NCI-H82 (cell line): ENCODE measurements at places on chromosomes 6 and 20.

GRCh38 chr6:40898073-40898472 lies 140.9 kb downstream of the UNC5CL start:
- no peak for DNase-seq

DNA sequence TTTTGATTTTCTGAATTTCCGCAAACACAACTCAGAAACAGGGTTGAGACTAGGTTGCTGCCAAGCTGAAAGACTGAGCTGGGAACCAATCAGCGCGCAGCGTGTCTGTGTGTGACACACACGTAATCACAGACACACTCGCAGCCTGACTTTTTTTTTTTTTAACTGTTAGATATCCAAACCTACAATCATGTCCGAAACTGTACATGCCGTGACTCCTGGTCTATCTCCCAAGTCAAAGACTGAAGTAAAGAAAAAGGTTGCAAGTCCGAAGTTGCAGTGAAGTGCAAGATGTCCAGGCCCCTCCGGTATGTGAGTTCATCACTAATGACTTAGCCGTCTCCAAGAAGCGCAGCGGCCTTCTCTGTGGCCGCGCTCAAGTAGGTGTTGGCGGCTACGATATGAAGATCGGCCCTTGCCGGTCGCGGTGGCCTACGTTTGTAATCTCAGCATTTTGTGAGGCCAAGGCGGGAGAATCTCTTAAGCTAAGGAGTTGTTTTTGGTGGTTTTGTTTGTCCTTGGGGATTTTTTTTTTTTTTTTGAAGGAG lies 108.2 kb downstream of the HFE start:
- DNase-seq, result peak; percentile 95

- no peak for DNase-seq
Measured at GRCh38 chr6:79138146-79138545, 60.1 kb upstream of the PHIP start.

DNA sequence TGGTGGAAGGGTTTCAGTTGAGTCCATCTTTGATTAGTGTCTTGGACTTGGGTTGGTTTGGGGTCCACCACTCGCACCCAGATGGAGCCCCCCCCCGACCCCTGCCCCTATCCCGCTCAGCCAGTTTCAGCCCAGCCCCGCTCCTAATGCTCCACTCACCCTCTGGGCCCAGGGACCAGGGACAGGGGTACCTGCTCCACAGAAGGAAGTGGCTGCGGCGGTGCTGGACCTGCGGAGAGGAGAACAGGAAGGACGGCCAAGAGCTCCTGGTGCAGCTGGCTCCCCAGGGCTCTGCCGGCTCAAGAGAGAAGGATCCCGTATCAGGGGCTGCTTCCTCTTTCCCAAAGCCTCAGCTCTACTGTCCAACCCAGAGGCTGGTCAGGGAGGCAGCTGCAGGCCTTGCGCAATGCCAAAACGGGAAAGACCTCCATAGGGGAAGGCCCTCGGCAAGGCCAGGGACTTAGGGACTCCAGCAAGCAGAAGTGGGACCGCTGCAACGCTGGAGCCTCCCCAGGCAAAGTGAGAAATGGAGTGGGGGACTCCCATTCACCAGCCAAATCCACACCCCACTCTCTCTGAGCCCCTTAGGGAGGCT lies at the start of gene SIGLEC1:
Gene SIGLEC1, minus strand, starts transcription at position 322 of the 595 bp plus-strand sequence. CDS start 5,472 bp downstream, outside the sequence.
- DNase-seq, result no peak

DNA sequence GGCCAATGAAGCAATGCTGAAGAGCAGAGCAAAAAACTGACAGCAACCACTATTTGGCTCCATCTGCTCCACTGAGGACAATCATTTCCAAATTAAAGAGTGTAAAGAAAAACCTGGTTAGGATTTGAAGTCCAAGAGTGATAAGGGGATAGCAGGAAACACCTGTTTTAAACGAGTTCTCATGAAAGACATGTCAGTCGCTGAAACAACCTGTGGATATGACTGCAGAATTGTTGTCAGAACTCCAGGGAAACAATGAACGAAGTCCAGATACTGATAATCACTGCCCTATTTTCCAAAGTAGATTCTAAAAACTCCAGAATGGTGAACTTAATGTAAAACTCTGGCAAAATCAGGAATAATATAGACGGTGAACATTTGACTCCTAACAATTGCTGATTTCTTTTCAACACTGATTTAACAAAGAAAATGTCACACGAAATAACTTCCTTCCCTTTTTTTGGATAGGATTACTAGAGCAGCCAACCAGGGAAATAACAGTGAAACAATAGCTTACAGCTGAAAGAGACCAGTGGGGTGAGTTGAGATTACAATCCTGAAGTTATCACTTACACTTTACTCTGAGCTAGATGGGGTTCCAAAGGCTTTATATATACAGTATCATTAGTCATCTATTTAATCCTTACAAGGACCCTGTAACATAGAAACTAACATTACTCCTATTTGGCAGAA lies 83.7 kb downstream of the ELOVL5 start:
- DNase-seq, result no peak

DNA sequence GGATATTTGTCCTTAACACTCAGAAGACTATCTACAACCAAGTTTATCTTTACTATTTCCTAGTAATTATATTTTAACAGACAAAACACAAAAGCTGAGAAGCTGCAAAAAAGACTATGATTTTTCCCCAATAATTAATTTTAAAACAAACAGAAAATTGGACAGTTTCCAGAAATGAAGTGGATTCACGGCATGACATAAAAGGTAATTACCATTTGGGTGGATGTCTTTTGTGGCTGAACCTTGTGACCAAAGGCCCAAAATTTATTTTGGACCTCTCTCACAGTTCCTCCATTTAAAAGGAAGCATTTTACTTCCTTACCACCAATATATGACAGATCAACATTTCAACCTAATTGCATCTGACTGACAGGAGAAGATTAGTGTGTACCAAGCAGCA lies 90.2 kb downstream of the GMDS start:
- no peak for DNase-seq

GRCh38 chr6:20497216-20498040 lies 36.8 kb upstream of the CDKAL1 start:
- no peak for DNase-seq

GRCh38 chr6:34025112-34025807 lies 120.6 kb downstream of the GRM4 start:
- no peak for DNase-seq
